ENCODE measurements at places on chromosomes 11 and 22.

DNA sequence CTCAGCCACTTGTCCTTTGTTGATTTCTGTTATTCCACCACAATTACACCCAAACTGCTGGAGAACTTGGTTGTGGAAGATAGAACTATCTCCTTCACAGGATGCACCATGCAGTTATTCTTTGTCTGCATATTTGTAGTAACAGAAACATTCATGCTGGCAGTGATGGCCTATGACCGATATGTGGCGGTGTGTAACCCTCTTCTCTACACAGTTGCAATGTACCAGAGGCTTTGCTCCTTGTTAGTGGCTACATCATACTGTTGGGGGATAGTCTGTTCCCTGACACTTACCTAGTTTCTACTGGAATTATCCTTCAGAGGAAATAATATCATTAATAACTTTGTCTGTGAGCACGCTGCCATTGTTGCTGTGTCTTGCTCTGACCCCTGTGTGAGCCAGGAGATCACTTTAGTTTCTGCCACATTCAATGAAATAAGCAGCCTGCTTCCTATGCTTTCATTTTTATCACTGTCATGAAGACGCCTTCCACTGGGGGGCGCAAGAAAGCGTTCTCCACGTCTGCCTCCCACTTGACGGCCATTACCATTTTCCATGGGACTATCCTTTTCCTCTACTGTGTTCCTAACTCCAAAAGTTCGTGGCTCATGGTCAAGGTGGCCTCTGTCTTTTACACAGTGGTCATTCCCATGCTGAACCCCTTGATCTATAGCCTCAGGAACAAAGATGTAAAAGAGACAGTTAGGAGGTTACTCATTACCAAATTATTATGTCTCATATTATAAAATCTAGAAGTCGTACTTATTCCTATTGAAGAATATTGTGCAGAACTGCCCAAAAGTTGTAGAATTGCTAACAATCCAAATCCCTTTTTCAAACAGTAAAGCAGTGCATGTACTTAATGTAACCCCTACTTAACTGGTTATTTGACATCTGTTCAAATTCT is 53.2 kb downstream of the OR4C6 start:
- DNase-seq, result no peak

DNA sequence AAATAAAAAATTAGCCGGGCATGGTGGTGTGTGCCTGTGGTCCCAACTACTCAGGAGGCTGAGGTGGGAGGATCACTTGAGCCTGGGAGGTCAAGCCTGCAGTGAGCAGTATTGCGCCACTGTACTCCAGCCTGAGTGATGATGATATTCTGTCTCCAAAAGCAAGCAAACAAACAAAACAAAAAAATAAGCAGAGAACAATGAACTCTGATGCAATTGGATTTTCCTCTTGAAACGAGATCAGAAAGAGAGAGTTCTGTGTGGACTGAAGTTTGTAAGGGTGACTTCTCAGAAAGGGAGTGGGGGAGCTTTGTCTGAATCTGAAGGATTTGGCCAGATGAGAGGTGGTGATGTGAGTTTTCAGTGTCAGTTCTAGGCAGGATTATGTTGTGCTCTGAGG is 6.0 kb upstream of the TMEM123 start:
- DNase-seq, result no peak

- peak; percentile 81 for DNase-seq
Observed at GRCh38 chr22:38317122-38317994, at the start of gene CSNK1E. Gene CSNK1E (minus strand): TSS chr22:38317433. CDS start chr22:38314157, 3,276 bp downstream.

DNA sequence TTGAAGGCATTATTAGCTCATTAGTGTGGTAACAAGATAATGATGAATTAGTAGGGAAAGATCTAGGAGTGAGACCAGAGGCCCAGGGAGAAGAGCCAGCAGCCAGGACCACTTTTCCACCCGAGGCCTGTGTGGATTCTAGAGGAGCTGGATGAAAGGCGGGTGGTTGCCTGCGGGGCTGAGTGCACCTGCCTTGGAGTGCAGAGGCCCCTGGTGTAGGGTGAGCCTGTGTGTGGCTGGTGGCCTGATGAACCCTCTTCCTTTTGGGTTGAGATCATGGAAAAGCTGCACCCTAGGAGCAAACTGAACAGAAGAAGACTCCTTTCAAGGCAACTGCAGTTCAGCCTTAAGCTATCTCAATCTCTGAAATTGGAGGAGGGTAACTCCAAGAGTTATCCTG is 5.9 kb upstream of the TP53AIP1 start:
- no peak for DNase-seq

DNA sequence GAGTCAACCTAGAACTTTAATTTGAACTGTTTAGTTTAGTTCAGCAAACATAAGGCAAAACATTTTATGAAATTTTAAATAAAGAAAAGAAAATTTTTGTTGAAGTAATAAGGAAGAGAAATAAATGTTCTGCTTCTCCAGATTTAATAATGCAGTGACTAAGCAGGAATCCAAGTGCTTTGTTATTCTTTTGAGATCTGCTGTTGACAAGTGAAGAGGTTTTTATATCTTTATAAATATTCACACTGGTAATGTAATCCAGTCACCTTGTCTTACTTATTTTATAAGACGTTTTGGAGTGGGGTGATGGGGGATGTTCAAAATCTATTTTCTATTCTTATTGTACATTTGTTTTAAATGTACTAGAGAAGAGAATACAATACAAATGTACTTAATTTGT is 725.9 kb upstream of the CCDC179 start:
- no peak for DNase-seq

DNA sequence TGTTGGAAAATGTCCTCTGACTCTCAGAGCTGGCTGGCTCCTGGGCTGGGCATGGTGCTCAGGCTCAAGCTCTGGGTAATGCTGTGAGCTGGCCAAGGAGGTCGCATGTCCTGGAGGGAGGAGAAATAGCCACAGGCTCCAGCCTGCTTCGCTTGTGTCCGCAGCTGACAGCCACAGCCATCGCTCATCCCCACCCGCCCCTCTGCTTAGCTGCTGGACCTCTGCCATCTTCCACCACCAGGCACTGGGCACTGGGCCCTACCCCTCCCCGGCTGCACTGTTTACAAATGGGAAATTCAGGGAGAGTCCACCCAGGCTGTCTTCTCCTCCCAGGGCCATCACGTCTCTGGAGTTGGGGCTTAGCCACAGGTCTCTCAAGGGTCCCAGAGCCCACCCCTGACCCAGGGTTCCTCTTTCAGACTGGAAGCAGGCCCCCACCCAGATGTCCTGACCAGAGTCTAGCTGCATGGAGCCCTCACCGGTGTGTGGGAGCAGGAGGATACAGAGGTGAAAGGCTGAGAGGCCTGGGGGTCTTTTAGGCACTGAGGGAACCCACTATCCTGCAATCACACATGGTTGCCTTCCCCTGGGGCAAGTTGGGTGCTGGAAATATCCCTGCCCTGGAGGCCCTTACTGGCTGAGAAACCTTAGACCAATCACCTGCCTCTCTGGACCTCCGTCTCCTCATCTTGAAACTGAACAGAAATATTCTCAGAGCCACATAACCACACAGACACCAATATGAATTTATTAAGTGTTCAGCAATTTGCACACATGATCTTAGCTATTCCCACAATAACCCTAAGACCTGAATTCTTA is 62.7 kb downstream of the CD82 start:
- peak; percentile 94 for DNase-seq

DNA sequence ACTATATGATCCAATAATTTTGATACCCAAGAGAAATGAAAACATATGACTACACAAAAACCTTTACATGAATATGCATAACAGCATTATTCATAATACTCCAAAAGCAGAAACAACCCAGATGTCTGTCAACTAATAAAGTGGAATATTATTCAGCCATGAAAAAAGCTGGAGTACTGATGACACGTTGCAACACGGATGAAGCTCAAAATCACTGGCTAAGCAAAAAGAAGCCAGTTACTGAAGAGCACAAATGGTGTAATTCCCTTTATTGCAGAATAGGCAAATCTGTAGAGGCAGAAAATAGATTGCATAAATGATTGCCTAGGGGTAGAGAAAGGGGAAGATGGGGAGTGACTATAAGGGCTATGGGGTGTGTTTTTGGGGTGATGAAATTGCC is 117.6 kb upstream of the FGF3 start:
- DNase-seq, result no peak

DNA sequence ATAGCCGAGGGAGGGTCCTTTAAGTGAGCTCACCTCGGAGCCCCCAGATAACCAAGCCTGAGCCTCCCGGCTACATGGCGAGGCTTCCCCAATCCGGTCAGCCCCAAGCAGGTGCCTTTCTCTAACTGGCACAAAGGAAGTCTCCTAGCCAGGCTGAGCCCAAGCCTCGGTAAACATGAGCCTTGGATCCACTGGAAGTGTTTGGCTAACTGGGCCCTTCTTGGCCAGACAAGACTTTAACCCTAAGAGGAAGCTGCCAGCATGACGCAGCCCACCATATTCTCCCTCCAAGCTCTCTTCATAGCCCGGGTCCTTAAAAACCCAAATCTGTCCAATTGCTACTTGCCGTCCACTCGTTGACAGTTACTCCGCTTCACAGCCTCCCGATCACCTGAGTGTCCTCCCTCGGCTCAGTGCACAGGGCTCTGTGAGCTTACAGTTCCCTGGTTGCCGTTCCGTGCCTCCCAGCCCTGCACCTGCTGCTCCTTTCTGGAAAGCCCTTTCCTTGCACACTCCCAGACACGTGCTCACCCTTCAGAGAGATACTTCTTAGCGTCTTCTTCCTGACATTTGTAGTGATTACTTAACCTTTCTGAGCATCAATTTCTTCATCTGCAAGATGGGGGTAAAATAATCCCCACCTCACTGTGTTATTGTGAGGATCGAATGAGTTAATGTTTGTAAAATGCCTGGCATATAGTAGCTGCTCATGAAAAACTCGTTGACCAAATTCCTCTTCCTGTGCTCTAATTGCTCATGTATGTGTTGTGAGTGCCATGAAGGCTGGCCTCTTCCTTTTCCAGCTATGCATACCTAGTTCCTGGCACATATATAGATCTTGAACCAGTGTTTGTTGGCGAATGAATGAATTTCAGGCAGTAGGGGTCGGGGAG is 25.6 kb downstream of the TXN2 start:
- DNase-seq, result no peak

DNA sequence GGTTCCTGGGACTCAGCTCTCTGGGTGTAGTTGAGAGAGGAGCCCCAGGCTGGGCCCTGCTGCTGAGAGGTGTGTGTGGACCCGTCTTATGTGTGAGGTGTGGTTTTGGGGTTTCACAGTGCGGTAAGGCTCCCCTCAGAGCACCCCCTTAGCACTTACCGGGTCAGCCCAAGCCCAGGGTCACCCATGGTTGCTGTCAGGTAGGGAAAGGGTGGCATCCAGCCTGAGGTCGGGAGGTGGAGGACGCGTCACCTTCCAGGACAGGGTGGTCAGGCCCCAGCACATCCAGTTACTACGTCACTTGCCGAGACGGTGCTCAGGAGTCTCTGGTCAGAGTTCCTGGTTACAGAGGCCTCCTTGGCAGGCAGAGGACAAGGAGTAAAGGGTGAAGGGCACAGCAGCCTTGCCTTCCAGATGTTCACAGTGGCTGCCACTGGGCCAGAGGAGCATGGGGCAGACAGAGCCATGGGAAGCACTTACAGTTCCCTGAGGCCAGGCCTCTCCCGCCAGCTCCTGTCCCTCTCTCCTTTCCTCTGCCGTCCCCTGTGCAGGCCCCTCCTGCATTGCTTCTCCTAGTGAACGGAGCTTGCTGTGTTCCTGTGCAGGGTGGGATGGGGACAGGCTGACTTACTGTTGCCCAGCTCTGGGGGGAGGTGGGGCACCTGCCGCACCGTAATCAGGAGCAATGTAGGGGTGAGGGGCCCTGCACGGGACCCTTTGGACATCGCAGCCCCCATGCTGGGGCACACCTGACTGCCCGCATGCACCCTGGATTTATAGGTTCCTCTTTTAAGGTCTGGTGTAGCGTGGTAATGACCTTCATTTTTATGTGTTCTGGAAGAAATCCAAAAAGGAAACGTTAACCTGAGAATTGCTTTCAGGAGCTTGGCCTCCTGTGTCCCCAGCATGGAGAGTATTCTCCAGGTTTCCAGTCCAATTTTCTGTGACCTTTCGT is 285.9 kb downstream of the TBC1D22A start:
- no peak for DNase-seq

GRCh38 chr11:101433151-101433550 is 150.7 kb downstream of the TRPC6 start:
- no peak for DNase-seq

DNA sequence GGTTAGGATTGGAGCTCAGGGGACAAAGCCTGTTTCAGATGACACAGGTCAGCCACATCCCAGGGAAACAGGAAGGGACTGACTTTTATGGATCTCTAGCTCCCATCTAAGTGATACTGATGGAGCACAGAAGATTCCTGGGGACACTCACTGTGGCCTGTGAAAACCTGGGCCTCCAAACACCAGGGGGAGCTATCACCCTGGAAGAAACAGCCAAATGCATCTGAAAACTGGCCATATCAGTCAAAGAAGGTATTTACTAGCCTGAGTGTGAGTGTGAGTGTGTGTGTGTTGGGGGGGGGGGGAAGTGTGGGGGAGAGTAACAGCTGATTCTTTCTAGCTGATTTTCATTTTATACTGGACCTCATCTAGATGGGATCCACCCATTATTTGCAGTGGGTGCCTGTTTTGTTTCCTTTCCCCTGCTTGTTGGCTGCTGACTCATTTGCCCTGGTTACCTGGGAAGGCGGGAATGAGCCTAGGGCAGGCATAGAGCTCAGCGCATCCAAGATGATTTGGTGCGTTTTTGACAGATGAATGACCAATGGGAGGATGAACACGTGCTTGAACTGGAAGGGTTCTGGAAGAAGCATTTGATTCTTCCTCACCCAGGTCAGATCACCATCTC is 284.0 kb downstream of the KIRREL3 start:
- DNase-seq, result peak; percentile 56

GRCh38 chr11:1356007-1356435 is 33.7 kb upstream of the BRSK2 start:
- DNase-seq, result no peak

DNA sequence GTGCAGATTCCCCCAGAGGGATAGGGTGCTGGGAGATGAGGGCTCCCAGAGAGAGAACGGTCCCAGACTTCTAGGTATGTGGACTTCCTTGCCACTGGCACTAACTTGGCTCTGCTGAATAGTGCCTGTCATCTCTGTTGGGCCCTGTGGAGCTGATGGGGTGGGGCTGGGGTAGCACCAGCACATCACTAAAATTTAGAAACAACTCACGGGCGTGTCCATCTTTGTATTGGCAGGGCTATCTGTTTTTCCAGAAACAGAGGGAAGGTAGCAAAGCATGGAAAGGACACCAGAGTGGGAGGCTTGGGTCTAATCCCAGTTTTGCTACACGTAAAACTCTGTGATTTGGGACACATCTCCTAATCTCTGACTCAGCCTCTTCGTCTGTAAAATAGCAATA is 25.8 kb downstream of the SWAP70 start:
- DNase-seq, result no peak

DNA sequence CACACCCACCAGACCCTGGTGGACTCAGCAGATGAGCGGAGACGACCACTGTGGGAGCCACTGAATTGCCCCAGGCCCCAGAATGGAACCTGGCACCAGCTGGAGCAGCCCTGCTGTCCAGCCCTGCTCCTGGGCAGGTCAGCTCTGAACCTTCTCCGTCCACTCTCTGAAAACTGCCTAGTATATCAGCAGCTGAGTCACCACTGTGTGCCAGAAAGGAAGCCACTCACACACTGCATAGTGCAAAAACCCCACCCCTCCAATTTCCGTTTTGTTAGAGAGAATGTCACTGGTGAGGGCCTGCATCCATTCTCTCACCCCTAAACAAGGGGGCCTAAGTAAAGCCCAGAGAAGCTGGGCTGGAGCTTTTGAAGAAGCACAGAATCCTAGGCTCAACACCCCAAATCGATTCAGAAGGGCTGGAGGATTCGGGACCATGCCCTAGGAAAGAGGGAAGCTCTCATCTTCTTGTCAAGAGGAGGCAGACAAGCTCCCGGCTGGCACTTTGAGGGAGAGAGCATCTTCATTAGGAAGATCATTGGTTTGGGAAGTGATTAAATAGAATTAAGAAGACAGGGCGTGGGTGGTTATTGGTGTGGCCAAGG is 44.5 kb downstream of the GALNT18 start:
- no peak for DNase-seq

GRCh38 chr22:38005943-38006342 is 21.6 kb upstream of the SOX10 start:
- no peak for DNase-seq
